ENCODE measurements at places on chromosomes 3 and 15.

GRCh38 chr3:126292318-126293070, 64.7 kb downstream of the KLF15 start:
- DNase-seq = no peak

DNA sequence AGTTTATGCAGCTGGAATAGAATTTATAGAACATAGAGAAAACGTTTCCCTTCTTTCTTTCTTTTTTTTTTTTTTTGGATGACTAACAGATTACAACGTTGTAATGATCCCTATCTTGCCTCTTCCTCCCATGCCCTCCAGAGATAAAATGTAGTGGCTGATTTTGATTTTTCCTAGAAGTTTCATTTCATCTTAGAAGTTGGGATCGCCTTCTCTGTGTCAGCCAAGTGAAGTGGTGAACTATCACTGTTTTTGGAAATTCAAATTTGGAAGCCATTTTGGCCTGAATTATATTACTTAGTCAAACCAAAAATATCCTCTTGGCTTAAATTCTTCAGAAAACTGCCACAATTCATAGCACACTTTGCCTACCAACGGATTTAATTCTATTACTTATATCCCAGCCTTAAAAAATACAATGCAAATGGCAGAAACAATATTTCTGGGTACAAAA, 1025.5 kb upstream of the NR2F2 start:
- DNase-seq = no peak

DNA sequence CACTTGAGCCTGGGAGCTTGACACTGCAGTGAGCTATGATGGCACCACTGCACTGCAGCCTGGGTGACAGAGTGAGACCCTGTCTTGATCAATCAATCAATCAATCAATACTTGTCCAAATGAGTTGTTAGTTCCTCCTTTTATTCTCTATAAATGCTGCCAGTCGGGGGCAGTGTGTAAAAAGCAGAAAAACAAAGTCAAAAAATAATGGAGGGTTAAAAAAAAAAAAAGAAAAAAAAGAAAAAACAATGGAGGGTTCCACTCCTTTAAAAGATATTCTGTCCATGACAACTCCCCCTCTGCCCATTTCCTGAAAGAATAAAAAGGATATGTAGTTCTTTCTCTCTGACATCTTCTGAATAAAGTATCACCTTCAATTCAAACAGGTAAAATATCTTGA, 1068.6 kb downstream of the FHIT start:
- DNase-seq = no peak

GRCh38 chr15:66831801-66832390, 129.9 kb downstream of the SMAD6 start:
- no peak for DNase-seq

DNA sequence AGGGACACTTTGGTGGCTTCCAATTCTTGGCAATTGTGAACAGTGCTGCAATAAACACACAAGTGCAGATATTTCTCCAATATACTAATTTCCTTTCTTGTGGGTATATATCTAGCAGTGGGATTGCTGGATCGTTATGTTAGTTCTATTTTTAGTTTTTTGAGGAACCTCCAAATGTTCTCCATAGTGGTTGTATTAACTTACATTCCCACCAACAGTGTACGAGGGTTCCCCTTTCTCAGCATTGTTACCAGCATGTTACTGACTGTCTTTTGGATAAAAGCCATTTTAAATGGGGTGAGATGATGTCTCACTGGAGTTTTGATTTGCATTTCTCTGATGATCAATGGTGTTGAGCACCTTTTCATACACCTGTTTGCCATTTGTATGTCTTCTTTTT, 92.8 kb downstream of the DAPK2 start:
- DNase-seq = no peak

- DNase-seq = no peak
These were observed 5.4 kb downstream of the MEX3B start for GRCh38 chr15:82040390-82040789.

DNA sequence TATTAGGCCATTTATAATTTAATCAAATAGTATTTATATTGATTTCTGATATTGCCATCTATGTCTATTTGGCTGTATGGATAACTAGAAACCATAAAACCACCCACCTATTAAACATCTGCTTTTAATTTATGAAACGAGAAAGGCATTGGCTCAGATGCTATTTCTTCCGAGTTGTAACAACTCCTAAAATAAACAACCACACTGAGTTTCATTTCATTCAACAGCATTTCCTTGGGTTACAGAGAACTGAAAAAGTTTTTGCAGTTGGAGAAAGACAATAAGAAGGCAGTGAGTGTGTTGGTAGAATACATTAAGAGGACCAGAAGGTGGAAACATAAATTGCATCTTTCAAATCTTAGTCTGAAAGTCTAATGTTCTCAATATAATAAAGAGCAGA, 79.1 kb downstream of the AQR start:
- no peak for DNase-seq

- DNase-seq = no peak
These were observed 167.0 kb downstream of the TLE3 start for GRCh38 chr15:69930754-69931153.

DNA sequence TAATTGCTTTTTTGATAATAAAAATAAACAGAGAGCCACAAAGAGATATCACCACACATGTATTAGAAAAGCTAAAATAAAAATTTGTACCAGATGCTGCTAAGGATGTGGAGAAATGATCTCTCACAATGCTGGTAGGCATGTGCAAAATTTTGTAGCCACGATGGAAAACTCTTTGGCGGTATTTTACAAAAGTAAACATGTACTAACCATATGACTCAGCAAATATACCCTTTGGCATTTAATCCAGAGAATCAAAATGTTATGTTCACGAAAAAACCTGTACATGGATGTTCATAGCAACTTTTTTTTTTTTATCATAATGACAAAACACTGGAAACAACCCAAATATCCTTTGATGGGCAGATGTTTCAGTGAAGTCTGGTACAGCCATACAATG, 261.2 kb downstream of the LPP start:
- DNase-seq = no peak

GRCh38 chr15:95520922-95521321, 809.6 kb upstream of the NR2F2 start:
- no peak for DNase-seq

DNA sequence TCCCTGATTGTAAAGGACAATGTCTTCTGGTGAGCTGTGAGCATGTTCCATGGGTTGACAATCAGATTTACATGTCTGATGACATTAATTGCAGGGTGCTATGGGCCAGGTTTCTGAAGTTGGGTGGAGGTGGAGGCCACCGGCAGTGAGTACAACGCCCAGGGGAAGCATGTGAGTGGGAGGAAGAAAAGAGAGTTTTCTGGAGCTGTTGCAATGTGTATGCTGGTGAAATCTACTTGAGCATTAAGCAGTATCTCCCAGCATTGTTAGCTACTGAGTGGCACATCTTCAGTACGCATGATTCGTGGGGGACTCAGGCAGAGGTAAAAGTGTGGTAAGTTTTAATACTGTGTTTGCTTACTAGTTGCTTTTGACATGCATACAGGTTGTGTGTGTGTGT, 26.6 kb downstream of the TMEM45A start:
- DNase-seq = no peak

DNA sequence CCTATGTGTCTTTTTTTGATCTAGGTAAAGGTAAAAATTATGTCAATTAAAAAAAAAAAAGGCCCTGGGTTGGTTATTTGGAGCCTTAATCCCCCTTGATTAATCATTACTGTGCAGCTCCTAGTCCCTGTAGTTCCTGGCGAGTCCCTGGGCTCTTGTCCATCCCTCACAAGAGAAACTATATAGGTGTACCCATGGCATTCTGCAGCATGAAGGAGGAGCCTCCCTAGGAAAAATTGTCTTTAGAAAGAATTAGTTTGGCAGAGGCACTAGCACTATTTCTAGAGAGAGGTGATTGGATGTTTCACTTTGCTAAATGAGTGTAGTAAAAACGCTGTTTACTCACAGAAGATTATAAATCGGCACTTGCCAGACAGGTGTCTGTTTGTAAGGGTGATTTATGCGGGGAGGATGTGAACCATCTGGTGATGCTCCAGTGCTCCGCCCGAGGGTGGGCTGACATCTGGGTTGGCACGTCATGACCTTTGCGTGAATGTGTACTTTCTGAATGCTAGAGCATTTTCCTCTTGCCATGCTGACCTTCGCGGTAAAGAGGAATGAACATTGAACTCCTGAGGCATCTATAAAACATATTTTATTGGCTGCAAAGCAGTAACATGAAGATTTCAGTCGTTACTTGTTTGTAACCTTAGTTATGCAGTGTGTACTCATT, 12.6 kb downstream of the PLCL2 start:
- DNase-seq = no peak

- no peak for DNase-seq
These were observed 381.2 kb downstream of the GBE1 start for GRCh38 chr3:81380234-81380633.

DNA sequence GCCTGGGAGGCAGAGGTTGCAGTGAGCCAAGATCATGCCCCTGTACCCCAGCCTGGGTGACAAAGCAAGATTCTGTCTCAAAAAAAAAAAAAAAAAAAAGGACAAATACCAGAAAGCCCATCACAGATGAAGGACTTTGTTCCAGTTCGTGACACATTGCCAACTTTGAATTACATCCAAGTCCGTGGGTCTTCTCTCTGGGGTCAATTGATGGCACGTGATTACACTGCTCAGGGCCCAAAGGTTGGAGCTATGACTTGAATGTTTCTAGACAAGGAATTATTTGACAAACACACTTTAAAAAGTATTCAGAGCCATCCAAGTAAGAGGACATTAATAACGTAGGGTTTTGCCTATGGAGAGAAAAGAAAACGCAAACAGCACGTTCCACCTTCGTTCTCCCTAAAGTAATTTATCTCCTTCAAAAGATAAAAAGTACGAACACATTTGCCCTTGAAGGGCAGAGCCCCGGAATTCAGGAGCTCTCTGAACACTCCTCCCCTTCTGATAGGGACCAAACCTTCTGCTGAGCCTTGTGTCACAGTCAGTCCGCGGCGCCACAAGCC, 31.3 kb upstream of the ST3GAL6 start:
- DNase-seq = no peak

- no peak for DNase-seq
These were observed 32.0 kb downstream of the TM4SF4 start for GRCh38 chr3:149506540-149506939.

DNA sequence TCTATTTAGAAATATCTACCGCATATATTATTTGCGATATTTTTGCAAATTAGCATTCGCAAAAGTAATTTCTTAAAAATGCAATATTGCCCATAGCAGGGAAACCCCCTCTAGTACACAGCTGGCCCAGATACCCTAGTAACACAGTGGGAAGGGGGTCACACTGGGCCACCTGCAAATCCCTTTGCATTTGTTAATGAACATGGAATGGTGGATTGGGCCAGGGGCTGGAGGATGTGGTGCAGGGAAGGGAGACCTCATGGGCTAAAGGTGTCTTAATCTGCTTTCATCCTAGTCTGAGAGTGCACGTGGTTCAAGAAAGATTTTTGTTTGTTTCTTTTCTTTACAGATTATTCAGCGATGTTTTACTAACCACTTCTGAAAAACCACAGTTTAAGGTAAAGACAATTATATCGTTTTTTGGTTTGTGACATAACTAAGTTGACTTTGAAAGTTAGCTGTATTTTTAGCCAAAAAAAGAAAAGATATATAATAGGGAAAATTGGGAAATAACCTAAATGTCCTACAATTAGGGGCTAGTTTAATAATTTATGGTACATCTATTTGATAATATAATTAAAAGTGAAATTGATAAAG, 30.0 kb downstream of the PDHB start:
- no peak for DNase-seq

DNA sequence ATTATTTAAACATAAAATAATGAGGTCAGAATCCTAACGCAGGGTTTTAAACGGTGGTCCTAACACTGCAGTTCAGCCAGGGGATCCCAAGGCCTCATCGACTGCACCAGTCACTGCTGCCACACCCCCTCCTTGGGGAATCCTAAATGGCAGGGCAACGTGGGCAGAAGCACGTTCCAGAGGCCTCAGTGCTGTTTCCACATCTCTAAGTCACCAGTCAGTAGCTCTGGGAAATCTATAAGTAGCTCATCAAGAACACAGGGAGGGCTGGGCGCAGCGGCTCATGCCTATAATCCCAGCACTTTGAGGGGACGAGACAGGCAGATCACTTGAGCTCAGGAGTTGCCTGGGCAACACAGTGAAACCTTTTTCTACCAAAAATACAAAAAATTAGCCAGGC, 47.5 kb downstream of the PRTG start:
- DNase-seq = no peak

DNA sequence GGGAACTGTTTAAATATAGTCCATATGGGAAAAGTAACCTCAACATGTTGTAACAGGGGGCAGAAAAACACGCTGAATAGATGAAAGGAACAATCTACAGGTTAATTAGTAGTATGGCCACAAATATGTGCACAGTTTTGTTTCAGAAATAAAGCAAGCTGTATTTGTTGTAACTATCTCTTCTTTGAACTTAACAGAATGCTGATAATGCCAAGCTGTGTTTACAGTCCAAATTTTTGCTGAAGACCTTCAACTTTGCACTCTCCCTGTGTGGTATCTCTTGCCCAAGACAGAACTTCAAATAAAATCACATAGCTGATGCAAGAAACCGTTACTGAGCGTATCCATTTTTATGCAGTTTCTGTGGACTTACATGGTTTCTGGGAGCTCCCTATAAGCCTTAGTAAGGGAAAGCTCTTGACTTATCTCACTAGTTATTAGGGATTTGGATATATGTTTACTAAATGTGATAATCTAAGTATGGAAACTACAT, 425.4 kb upstream of the TPRG1 start:
- DNase-seq = no peak

GRCh38 chr15:96345560-96346399, 15.3 kb downstream of the NR2F2 start:
- no peak for DNase-seq

- peak; percentile 9 for DNase-seq
These were observed 760.1 kb upstream of the CFAP20DC start for GRCh38 chr3:59809710-59810444.

- no peak for DNase-seq
These were observed 40.5 kb downstream of the SLC12A6 start for GRCh38 chr15:34297059-34297458.

- DNase-seq = no peak
These were observed 326.3 kb upstream of the PDZRN3 start for GRCh38 chr3:73950865-73951558.

DNA sequence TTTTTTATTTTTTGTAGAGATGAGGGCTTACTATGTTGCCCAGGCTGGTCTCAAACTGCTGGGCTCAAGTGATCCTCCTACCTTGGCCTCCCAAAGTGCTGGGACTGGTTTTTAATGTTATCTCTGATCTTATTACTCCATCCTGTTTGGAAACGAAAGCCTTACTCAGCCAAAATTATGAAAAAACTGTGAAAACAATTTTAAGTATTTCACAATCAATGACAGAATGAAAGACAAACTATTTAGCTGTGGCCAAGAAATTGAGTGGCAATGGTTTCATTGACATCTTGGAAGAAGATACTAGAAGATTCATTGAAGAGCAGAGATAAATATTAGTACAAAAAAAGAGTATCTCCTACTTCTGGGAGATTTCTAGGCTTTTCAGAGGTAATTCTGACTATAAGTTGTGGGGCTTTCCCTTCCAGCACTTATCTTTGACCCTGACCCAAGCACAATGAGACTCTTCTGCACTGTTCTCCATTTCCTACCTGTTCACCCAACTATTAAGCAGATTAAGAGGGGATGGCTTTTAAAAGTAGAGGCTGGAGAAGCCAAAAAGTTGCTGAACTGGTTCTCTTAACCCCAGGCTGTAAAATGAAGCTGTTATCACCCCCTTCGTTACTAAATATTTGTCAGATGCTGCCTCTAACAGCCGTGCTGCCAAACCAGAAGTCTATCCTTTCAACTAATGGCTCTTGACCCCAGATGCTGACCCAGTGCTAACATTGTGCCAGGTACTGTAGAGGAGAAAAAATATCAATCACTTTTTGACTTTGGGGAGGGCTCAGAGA, 14.2 kb upstream of the SLC25A36 start:
- DNase-seq = no peak

Measured in HL-60 (cell line).